CD4-positive, alpha-beta T cell treated with Interleukin-2 at 100 ng/mL for 4 hours (primary cell): ENCODE measurements at places on chromosomes 2 and 18.
A peak's percentile ranks its signal among the peaks of the same experiment; 100 is the strongest.

DNA sequence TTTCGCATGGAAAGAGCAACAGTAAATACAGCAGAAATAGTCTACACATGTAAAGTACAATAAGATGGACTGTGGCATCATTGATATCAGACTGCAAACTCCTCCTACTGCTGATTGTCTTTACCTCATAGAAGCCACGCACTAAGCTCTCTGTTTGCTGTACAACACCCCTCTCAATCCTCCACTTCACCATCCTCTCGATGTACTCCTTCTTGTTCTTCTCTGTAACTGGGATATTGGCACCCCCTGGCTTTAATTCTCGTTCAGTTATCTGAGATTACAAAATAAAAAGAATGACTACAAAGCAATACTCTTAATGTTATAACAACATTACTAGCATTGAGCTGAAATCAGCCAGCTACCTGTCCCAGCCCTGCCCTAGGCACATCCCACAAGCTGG is 49.3 kb upstream of the STK17B start:
- peak; percentile 60 for DNase-seq

GRCh38 chr18:58863539-58864145 is 1.0 kb upstream of the ZNF532 start:
- DNase-seq, result no peak

DNA sequence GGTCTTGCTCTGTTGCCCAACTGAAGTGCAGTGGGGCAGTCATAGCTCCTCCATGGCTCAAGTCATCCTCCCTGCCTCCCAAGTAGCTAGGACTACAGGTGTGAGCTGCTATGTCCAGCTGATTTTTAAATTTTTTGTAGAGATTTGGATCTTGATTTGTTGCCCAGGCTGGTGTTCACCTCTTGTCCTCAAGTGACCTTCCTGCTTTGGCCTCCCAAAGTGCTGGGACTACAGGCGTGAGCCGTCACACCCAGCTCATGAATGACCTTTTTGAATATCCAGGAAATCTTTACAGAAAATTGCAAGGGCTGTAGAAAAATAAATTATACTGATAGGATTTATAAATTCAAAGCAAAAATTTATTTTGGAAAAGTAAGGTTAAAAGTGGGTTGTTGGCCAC is 17.4 kb downstream of the ACTR3 start:
- no peak for DNase-seq

- DNase-seq, result no peak
These were observed 36.8 kb downstream of the POU3F3 start for GRCh38 chr2:104890685-104891069.

- no peak for DNase-seq
These were observed 67.8 kb downstream of the RTP5 start for GRCh38 chr2:241937297-241937696.

GRCh38 chr2:132665401-132666140 is 4.4 kb downstream of the LYPD1 start:
- DNase-seq, result no peak

DNA sequence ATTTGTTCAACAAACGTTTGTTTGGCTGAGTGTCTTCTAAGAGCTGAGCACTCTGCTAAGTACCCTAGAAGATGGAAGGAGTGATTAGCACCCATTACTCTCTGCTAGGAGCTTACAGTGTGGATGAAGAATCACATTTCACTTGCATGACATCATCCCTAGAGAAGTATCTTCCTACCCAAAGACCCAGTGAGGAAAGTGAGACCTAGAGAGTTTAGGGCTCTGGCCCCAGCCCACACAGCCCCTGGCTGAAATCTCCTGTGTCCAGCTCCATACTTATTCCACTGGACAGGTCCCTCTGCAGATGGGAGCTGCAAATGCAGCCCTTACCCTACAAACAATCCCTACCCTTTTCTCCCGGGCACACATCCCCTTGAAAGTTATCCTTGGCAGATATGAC is 26.8 kb upstream of the EPAS1 start:
- DNase-seq, result no peak

GRCh38 chr18:73690222-73690621 is 457.4 kb downstream of the FBXO15 start:
- no peak for DNase-seq

DNA sequence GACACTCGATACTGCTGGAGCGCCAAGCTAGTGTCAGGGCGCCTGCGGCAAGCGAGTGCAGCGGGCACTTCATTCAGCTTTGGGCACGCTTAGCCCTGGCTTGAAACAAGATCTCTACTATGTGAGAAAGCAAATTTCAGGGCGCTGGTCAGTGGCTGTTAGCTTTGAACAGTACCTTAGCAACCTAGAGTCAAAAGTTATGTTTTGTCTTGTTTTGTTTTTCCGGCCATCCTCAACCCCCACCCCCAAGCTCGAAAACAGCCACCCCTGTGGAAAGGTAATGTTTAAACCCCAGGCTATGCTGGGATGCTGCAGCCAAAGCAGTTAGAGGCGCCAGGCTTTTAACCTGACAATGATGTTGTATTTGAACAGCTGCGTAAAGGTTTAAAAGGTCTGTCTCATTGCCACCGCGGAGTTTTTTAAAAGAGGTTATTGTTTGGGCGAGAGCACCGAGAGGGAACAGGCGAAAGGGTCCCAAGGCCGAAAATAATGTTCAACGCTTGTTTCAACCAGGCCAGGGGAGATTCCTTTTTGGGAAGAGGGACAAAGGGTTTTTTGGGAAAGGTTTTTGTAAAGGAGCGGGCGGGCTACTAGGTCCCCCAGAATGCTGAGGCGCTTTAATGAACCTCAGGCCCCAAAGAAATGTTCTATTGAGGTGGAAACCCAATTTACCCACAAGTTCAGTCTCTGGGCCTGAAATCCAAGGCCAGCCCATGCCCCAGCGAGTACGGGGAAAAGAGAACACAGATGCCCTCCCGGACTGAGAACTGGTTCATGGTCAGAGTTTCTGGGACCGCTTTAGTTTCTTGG is 2.3 kb upstream of the HOXD10 start:
- DNase-seq, result no peak

DNA sequence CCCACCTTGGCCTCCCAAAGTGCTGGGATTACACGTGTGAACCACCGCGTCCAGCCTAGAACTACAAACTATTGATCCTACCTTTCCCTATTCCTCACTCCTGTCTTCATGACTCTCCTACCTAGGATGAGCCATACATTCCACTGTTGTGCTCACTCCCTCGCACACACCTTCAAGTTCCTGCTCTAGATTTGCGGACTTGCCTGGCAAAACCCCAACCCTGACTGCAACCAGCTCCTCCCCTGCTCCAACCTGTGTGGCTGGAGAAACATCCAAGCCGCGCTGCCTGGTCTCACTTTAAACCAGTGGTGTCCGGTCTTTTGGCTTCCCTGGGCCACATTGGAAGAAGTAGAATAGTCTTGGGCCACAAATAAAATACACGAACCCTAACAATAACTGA is 5.0 kb upstream of the DNPEP start:
- no peak for DNase-seq

- no peak for DNase-seq
These were observed 338.3 kb upstream of the ZEB2 start for GRCh38 chr2:144858211-144858610.

DNA sequence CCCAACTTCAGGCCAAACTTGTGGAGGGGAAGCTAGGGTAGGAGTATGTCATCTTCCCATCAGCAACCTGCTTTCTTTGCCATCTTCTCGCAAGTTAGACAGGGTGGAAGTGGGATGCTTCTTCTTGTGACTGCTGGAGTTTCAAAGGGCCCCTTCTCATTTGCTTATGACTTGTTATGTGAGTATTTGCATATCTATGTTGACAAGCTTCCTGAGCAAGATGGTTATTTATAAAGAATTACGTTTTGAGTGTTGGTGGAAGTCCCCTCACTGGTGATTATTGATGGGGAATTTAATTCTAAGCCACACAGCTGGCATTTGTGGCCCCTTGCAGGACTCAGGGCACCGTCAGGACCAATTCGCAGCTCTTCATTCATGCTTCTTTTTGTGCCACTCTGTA is 791.0 kb downstream of the LRRTM4 start:
- no peak for DNase-seq

DNA sequence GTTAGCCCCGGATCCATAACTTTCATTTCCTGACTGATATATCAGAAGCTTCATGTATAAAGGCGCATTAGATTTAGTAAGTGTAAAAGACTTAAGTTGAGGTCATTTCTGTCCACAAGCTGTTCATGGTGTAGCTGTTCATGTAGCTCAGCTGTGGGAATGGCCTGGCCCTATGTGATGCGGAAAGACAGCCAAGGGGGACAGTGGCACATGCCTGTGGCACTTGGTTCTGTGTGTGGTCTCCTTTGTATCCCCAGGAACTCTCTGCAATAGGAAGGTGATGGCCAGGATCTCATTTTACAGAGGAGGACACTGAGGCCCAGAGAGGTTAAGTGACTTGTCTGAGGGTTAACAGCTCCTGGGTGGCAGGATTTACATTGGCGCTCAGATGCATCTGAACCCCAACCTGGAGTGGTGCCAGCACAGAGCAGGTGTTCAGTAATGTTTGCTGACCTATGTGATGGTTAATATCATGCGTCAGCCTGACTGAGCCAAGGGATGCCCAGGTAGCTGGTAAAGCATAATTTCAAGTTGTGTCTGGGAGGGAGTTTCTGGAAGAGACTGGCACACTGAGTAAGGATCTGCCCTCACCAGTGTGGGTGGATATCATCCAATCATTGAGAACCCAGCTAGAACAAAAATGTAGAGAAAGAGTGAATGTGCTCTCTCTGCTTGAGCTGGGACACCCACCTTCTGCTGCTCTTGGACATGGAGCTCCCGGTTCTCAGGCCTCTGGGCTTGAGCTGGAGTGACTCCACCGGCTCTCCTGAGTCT is 25.4 kb downstream of the HPCAL1 start:
- DNase-seq, result no peak

DNA sequence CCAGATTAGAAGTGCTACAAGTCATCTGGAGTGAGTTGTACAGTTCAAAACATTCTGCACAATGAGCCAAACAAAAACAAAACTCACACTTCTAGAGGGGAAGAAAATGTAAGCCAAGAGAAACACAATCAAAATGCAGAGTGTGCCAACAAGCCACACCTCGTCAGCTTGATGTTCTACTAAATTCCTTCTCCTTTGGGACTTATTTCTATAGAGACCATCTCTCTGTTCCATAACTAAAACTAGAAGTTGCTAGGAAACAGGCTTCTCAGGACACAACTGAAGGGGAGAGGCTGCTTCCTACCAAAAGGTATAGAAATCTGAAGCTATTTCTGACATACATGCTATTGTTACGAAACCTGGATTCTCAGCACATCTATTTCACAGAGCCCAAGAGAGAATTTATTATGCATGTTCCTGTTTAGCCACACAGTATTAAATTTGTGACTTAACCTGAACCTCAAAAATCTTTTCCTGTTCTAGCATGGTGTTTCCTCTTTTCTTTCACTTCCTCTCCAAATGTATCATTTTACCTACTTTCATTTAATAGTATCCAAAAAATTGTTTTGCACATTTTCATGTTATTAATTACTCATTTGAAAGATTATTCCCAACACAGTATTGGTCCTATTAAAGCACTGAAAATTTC is 211.4 kb upstream of the CCDC150 start:
- DNase-seq, result no peak

DNA sequence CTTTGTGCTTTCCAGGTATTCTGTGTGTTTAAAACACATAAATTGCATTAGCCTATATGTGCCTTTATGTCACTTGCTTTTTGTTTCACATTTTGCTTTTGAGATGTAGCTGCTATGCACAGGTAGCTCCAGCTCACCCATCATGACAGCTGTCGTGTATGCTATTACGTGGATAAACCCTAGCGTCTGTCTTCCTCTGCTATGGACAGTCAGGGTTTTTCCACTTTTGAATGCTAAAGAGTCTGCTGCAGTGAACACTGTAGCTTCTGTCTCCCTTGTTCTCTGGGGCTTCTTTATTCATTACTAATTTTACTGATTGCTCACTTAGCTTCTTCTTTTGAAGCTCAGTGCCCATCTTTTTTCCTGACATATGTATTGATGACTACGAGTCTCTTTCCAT is 24.7 kb upstream of the MBP start:
- DNase-seq, result no peak

DNA sequence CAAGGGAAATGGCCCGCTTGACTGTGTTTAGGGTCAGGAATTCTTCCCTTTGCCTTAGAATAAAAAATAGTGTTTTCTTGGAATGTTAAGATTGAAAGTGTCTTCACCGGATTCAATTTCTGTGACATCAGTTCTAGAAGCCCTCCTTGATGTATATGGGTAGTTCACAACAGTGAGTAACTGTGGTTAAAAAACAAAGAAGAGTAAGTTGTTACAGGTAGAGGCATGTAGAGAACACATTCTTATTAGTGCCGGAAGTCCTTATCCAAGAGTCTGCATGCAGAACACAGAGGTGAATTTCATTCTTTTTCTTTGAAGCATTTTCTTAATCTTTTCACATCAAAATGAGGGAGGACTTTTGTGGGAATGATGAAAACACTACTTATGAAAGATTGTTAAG is 105.5 kb downstream of the FMNL2 start:
- no peak for DNase-seq

DNA sequence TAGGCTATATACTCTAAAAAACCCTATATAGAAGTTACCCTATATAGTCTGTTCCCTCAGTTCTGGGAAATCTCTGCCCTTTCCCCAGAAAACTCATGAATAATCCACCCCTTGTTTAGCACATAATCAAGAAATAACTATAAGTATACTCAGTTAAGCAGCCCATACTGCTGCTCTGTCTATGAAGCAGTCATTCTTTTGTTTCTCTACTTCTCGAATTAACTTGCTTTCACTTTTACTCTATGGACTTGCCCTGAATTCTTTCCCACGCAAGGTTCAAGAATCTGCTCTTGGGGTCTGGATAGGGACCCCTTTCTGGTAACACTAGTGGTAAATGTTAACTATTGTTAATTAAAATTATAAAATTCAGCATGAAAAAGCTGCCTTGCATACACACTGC is 17.4 kb upstream of the AP1S3 start:
- DNase-seq, result no peak

GRCh38 chr2:84781942-84782716 is 98.8 kb downstream of the TRABD2A start:
- DNase-seq, result peak; percentile 84

DNA sequence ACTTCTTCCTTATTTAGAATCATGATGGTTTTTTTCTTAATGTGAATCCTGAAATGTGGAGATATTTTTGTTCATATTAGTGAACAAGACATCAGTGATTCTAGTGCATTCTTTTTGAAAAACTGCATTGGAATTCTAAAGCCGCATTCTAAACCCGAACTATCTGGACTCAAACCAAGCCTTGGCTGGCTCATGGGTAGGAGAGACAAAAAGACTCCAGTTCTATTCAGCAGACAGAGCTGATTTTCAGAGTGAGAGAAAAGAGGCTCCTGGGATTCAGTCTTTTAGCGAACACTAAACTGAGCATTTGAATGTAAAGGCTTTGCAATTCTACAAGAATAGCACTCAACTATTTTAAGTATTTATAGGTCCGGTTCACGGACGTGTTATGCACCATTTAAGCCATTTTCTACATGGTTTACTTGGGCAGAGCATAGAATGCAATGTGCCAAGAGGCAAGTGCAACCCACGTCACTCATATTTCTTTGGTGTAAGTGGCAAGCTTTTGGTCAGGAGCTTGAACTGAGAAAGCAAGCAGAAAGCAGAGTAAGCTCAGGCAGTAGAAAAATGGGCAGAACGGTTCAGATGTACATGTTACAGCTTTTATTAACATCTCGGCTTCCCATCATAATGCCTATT is 227.3 kb upstream of the RAB12 start:
- DNase-seq, result no peak
